A549 treated with Hydrocortisone at 1 μM for 4 hours (cell line): ENCODE measurements at places on chromosomes 11 and 22. TPM values are rescaled to one million over a fixed set of nuclear protein-coding genes. Genes with fewer than 3 reads are reported as not detected.

CST6 gene
- total RNA-seq, result not detected in 5 replicates

CARD16 gene
- total RNA-seq, result 0.15 to 0.25 TPM in 2 of 5 replicates, not detected in the others

OR5P2 gene
- total RNA-seq, result not detected in 5 replicates

MUC6 gene
- not detected in 5 replicates for total RNA-seq

MOV10L1 gene
- 0.03 TPM in 1 of 5 replicates, not detected in the others for total RNA-seq

KDM4D gene
- total RNA-seq, result 0.24 to 0.63 TPM (median 0.32 TPM) in 5 replicates

OR52I2 gene
- not detected in 5 replicates for total RNA-seq
